Glutamatergic neuron (in vitro differentiated cells): ENCODE measurements at places on chromosomes 5 and 9.

GRCh38 chr5:108387758-108388157 is 5.9 kb upstream of the FBXL17 start:
- no peak for DNase-seq

- no peak for DNase-seq
These were observed 213.4 kb downstream of the HSPA4 start for GRCh38 chr5:133265257-133265656.

- DNase-seq: no peak
These were observed 61.9 kb downstream of the DENND1A start for GRCh38 chr9:123868002-123868401.

DNA sequence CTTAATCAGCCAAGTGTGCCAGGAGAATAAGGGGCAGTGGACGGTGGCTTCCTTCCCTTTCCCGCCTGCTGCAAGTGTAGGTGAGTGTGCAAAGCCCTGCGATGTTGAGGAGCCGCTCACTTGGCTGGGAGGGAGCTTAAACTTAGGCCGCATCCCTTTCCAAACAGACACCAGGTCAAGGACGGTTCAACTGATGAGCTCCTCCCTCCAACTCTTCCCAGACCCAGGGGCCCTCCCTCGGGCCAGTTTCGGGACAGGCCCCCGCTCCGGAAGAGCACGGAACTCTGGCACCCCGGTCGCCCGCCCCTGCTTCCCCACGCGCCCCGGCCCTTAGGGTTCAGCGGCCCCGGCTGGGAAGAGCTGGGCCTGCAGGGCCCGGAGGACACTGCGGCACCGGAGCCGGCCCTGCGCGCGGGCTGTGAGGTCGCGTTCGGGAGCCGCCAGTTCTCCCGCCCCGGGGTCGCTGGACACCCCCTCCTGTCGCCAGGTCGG is 481 bp downstream of the MRPL36 start:
- peak; percentile 43 for DNase-seq

- DNase-seq: peak; percentile 79
These were observed 23.9 kb downstream of the C5orf15 start for GRCh38 chr5:133944263-133945185.

GRCh38 chr5:109866051-109866450 is 176.3 kb downstream of the MAN2A1 start:
- no peak for DNase-seq

- DNase-seq: no peak
These were observed 437.7 kb downstream of the SEMA5A start for GRCh38 chr5:9108162-9108561.

DNA sequence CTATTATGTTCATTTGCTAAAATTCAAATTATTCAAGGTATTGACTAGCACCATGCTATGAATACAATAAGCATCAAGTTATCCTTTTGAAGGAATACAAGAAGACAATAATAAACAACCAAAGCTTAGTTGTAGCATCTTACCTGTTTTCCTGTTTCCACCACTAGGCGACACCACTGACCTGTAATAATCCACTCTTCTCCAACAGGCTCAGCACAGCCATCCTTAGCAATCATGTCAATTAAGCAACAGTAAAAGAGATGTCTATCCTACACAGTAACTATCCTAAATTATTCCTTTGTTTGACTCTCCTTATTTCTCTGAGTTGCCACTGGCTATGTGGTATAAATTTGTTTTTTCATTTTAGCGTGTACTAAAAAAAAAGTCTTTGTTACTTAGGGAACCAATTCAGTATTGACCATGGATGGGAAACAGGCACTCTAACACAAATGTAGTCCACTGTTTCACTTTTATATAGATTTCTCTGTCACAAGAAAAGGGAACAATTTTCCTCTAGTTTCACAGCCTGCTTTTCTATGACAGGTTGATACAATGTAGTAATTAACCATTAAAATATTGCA is 46.2 kb downstream of the PCA3 start:
- peak; percentile 42 for DNase-seq

- no peak for DNase-seq
These were observed 18.5 kb upstream of the TIMD4 start for GRCh38 chr5:156981481-156981880.
